ENCODE measurements at places on chromosomes 1 and 21.

GRCh38 chr1:204848579-204848978 lies 22.1 kb upstream of the NFASC start:
- DNase-seq: no peak

DNA sequence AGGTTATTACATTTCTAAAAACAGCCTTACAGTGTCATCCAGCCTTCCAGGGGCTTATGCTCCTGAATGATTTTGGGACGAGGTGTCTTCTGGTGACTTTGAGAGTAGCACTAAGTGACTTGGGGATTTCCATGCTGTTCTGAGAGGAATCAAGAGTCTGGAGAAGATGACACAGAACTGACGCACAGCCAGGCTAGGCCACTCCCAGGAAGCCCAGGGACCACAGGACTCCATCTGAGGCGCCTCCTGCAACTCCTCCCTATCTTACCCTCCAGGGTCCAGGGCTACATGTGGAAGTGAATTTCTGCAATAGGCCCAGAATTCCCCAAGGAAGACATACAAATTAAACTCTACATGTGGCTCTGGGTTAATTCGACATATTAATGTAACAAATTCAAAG lies 92.5 kb downstream of the SLC25A24 start:
- DNase-seq: no peak

GRCh38 chr1:196105901-196106300 lies 502.3 kb downstream of the KCNT2 start:
- DNase-seq: no peak

GRCh38 chr1:109923946-109924275 lies 13.3 kb downstream of the CSF1 start:
- no peak for DNase-seq

DNA sequence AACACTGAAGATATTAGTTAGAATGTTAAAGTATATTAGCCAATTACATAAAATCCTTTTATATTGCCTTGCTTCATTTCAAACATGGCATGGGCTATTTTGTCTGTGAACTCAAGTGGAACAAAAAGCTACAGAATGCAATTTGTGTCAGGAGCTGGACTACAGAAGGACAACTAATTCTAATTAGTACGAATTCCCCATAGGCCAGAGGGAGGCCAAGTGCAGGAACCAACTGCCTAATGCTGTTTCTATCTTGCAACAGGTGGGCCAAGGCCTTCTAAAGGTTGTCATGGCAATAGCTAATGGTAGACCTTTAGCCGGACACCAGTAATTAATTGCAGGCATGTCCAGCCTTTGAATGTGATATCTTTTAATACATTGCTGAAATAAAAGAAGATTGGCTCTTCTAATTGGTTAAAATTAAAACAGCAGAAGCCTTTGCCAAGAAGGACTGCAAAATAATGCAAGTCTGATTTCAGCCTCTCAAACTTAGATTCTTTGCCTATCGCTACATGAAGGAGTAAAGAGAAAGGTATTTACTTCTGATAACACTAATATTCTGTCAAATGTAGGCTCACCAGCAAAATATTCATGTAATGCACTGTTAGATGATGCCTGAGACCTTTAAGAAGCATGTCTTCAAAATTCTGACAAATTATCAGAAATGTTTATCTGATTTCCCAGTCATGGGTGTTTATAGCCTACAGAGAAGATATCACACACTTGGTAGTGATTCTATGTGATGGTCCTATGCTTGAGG lies 232.1 kb downstream of the LMO4 start:
- DNase-seq: no peak

- no peak for DNase-seq
Observed at GRCh38 chr1:209427277-209427676, 156.2 kb upstream of the CAMK1G start.

- DNase-seq: no peak
Observed at GRCh38 chr1:170064821-170065220, 9.7 kb downstream of the KIFAP3 start.

DNA sequence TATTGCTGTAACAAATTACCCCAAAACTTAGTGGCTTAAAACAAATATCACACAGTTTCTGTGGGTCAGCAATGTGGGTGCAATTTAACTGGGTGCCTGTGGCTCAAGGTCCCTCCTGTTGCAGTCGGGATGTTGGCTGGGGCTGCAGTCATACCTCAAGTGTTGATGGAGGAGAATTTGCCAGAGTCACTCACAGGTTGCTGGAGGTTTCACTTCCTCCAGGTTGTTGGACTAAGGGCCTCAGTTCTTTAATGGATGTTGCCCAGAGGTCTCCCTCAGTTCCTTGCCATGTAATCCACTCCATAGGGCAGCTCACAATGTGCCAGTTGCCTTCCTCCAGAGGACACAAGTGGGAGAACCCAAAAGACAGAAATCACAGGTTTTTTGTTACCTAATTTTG lies 2.5 kb upstream of the TAF13 start:
- no peak for DNase-seq

- no peak for DNase-seq
Observed at GRCh38 chr1:94081566-94082344, 39.2 kb downstream of the ABCA4 start.

- no peak for DNase-seq
Observed at GRCh38 chr1:32341186-32341757, 5.2 kb upstream of the MARCKSL1 start.

DNA sequence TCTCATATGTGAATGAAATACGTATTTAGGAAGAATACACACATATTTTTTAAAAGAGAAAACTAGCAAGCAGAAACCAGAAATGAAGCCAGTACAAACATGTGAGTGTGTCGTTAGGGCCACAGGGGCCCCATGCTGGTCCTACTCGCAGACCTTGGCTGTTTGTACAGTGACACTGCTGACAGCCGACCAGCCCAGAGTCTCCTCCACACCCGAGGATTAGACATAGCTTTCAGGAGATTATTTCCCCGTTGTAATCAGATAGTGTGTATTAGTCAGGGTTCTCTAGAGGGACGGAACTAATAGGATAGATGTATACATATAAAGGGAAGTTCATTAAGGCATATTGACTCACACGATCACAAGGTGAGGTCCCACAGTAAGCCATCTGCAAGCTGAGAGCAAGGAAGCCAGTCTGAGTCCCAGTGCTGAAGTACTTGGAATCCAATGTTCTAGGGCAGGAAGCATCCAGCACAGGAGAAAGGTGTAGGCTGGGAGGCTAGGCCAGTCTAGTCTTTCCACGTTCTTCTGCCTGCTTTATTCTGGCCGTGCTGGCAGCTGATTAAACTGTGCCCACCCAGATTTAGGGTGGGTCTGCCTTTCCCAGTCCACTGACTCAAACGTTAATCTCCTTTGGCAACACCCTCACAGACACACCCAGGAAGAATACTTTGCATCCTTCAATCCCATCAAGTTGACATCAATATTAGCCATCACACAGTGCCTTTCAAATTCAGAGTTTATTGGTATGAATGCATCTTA lies 51.2 kb downstream of the DIP2A start:
- DNase-seq: no peak

DNA sequence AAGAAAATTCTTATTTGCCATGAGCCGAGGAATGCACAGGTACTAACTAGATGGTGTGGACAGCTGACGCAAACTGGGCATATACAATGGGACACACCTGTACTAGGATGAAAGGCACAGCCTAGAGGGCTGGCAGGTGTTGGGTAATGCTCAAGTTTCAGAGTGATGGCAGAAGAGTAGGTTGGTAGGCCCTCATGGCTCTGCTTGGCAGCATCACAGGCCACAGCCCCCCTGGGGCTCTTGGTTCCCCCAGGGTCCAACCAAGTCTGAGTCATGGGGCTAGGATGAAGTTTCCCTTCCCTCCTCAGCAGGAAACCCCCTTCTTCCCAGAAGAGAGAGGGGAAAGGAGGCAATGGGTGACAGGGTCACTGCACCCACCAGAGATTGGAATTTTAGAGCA lies 35.2 kb downstream of the SPEN start:
- DNase-seq: no peak

GRCh38 chr1:153246018-153246417 lies 13.5 kb upstream of the LORICRIN start:
- DNase-seq: no peak

DNA sequence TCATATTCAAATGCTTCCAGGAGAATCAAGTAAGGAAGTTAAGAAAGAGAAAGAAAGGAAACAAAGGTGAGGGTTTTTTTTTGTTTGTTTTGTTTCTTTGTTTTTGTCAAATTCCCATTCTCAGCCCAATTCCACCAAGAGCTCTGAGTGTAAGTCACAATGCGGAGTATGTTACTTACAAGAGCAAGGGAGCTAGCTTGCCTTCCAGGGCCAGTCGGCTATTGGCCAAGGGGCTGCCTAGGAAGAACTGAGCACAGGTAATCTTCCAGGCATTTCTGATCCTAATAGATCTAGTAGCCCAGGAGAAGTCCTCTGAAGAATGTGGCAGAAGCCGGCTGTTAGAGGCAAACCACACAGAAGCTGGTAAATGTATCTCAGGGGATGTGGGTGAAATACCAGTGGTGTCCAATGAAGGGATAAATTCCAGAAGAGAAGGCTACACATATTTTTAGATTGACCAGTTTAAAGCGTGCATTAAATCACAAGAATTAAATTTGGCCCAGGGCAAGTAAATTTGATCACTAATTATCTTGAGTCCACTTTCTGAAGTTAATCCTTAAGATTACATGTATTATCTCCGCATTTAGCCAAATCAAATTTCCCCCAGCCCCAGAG lies 239.6 kb upstream of the ADAMTS5 start:
- no peak for DNase-seq
